ENCODE measurements at places on chromosomes 1 and 21.

DNA sequence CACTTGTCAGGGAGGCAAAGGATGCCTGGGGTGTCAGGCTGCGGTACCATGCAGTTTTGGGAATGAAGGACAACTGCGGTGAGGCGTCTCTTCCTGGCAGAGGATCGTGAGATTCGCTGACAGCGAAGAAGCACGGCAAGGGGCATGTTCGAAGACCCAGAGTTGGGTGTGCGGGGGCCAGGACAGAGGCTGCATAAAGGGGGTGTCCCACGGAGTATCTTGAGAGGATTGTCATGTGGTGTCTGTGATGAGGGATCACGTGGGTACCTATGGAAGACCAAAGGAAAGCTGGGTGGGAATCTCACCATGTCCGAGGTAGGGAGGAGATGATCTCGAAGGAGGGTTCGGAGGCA, 372 bp downstream of the SLC25A44 start:
- DNase-seq, result no peak

- DNase-seq, result no peak
These were observed 696.6 kb upstream of the BRINP3 start for GRCh38 chr1:191174298-191174697.

DNA sequence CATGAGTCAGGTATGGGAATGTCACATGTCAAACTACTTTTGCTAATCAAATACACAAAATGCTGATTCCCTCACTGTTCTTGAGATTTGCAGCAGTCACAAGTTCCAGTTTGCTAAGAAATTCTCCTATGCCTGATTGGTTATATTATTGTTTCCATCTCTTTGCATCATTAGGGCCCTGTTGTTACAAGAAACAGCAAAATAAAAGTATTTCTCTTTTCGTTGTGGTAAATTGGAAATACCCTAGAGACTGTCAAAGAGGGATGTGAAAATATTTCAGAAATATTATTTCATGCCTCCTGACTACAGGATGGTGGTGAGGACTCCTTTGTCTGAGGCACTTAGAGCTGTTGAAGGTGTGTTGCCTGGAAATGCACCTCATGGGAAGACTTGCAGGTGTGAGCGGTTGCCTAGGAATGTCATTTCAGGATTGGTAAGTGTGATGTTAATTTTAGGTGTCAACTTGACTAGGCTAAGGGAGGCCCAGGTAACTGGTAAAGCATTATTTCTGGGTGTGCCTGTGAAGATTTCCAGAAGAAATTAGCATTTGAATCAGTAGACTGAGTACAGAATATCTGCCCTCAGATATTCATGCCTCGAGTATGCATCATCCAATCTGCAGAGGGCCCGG, 117.4 kb downstream of the ROR1 start:
- no peak for DNase-seq

DNA sequence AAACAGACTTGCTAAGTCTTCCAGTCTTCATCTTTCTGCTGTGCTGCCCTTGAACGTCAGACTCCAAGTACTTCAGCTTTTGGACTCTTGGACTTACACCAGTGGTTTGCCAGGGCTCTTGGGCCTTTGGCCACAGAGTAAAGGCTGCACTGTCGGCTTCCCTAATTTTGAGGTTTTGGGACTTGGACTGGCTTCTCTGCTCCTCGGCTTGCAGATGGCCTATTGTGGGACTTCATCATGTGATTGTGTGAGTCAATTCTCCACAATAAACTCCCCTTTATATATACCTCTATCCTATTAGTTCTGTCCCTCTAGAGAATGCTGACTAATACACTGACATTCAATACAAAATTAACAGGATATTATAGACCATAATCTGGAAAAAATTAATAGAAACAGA, 628.1 kb downstream of the PLPP3 start:
- DNase-seq, result no peak

GRCh38 chr1:12179676-12180075, 12.9 kb downstream of the TNFRSF1B start:
- no peak for DNase-seq

GRCh38 chr21:44484498-44485253, 29.4 kb downstream of the LRRC3 start:
- no peak for DNase-seq

GRCh38 chr1:39509360-39510009, 18.0 kb downstream of the BMP8A start:
- DNase-seq, result no peak

GRCh38 chr1:156815307-156815826, 1.3 kb downstream of the SH2D2A start:
- peak; percentile 60 for DNase-seq

- no peak for DNase-seq
These were observed 330.2 kb upstream of the FMN2 start for GRCh38 chr1:239761509-239761908.

DNA sequence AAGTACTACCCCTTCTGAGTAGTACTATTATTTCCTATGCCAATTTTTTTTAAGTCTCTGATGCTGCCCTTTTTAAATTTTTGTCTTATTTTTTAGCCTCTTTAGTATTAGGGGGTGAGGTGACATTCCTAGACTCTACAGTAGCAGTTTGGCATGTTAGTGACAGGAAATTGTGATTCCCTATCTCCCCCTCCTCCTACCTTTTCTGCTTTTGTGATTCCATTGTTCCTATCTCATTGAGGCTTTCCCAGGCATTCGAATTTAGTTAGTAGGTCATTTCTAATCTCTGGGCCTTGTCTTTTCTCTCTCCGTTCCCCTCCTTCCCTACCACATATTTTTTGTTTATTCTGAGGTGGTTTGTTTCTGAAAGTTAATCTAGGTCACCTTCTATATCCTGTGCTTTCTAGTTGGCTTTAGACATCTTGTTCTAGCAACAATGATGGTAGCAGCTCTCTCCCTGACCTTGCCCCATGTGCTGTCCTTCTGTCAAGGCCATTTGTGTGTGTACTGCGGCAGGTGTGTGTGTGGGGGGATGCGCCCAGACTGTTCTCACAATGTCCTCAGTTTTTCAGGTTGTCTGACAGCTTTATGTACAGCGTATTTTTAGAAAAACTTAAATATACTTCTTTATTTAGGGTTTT, 21.5 kb downstream of the SEMA6C start:
- no peak for DNase-seq

DNA sequence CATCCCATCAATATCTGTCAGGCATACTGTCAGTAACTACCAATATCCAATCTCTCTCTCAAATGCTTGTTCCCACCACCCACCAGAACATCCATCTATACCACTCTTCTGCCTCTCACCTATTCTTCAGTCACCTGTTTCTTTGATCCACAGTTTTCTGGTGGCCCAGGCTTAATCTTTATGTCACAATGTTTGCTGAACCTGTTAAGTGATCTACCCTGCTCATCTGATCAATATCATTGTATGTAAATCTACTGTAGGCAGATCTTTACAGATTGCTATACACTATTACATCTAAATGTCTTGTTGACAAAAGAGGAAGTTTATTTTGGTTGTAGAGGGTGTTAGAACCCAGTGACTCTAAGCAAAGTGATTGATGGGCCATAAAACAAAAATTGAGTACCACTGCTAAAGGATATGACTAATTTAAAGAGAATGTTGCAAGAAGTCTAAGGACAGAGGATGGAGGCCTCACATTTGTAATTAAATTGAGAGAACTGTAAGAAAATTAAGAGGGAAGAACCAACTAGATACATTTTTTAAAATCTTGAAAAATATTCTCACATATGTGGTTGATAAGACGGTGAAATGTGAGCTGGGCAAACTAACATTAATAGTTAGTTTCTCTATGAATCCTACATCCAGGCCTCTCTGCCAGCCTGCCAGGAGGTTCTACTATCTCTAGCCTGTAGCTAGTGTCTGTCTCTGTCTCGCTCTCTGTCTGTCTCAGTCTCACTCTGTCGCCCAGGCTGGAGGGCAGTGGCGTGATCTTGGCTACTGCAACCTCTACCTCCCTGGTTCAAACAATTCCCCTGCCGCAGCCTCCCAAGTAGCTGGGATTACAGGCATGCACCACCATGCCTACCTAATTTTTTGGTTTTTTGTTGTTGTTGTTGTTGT, 34.1 kb downstream of the EGLN1 start:
- DNase-seq, result no peak

DNA sequence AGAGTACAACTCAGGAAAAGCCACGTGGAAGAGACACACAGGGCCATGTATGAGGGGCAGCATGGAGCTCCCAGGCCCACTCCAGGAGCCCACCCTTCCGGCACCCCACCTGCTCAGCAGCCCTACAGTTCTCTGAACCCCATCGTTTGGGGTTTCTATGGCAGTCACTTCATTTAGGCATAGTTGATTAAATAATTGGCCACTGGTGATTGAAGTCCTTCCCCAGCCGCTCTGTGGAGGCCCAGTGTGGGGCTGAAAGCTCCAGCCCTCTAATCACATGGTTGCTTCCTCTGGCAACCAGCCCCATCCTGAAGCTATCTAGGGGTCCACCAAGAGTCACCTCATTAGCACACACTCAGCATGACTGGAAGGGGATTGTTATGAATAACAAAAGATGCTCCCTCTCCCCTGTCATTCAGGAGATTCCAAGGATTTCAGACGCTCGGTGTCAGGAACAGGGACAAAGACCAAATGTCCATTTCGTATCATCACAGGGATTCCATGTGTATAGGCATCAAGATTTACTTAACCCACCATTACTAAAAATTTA, 12.2 kb upstream of the S100A7A start:
- no peak for DNase-seq

DNA sequence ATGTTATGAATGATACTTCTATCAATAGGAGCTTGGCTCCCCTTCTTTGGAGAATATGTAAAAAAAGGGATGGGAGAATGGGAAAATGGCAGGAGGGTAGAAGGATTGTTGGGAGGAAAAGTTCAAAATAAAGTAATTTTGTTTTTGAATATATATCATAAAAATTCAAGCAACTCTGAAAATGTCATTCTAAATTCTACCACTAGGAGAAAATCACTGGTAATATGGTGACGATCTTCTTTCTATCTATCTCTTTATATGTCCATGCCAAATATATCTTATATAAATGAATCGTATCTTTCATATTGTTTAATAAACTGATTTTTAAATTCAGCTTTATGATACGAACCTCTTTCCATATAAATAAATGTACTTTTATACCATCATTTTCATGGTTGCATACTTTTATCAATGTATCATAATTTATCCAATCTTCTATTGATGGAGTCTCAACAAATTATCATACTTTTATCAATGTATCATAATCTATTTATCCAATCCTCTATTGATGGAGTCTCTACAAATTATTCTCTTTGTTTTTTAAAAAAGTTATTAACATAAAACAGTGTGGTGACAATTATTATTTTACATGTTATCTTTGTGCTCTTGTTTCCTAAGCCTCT, 73.7 kb upstream of the MARK1 start:
- DNase-seq, result no peak

GRCh38 chr21:46634427-46634826, 1.0 kb upstream of the PRMT2 start:
- no peak for DNase-seq

GRCh38 chr1:43952731-43953346, 6.1 kb downstream of the IPO13 start:
- DNase-seq, result no peak

DNA sequence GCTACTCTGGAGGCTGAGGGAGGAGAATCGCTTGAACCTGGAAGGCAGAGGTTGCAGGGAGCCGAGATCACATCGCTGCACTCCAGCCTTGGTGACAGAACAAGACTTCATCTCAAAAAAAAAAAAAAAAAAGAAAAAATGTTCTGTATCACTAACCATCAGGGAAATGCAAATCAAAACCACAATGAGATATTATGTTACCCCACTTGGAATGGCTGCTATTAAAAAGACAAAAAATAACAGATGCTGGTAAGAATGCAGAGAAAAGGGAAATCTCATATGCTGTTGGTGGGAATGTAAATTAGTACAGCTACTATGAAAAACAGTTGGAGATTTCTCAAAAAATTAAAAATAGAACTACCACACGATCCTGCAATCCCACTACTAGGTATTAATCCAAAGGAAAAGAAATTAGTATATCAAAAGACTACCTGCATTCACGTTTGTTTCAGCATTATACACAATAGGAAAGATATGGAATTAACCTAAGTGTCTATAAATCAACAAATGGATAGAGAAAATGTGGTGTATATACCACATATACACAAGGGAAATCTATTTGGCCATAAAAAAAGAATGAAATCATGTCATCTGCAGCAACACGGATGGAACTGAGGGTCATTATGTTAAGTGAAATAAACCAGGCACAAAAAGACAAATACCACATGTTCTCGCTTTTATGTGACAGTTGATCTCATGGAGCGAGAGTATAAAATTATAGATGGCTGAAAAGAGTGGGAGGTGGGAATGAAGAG, 62.6 kb downstream of the ABL2 start:
- DNase-seq, result peak; percentile 37

GRCh38 chr1:15975358-15975804, 520 bp downstream of the ZBTB17 start:
- DNase-seq, result no peak

DNA sequence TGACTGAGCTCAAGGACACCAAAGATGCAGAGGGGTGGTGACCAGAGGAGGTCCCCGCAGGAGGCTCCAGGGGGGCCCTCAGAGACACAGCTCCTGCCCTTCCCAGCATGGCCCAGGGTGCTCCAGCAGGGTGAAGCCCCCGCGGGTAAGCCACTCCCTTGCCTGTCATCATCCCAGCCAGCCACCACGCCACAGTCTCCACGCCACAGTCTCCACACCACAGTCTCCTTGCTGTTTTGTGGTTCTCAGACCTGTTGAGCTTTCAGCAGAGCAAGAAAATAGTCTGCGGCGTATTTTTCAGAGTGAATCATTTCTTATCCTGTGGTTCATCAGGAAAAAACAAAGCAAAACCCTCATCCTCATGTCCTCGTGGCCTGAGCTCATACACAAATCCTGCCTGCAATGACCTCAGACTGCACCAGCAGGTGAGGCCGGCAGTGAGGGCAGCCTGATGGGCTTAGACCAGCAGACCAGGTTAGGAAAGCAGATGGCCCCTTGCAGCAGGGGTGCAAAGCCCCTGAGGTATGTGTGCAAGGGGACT, 25.7 kb upstream of the ABCG1 start:
- no peak for DNase-seq

DNA sequence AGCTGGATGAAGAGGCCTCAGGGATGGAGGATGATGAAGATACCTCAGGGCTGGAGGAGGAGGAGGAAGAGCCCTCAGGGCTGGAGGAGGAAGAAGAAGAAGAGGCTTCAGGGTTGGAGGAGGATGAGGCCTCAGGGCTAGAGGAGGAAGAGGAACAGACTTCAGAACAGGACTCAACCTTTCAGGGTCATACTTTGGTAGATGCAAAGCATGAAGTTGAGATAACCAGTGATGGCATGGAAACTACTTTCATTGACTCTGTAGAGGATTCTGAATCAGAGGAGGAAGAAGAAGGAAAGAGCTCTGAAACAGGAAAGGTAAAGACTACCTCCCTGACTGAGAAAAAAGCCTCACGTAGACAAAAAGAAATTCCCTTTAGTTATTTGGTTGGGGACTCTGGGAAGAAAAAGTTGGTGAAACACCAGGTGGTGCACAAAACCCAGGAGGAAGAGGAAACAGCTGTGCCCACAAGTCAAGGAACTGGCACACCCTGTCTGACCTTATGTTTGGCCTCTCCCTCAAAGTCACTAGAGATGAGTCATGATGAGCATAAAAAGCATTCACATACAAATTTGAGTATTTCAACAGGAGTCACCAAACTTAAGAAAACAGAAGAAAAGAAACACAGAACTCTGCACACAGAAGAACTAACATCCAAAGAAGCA, 15.4 kb downstream of the L1TD1 start:
- DNase-seq, result no peak
